ENCODE measurements at places on chromosomes 1 and 21.

DNA sequence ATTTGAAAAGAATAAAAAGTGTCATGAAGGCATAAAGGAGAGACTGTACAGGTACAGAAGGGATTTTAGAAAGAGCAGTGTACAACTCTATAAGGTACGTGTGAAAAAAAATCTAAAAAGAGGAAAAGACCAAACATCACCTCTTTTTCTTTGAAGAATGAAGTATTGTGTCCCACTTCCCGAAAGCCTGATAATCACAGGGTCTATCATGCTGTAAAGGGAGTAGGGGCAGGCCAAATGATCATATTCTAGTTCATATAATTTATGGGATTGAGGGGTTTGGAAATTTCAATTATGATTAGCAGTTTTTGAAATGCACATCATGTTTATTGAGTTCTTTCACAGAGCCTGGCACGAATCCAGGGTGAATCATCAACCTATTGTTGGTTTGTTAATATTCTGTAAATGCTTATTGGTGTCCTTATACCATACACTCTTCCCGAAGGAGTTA is 910 bp upstream of the RERE start:
- DNase-seq, result no peak

DNA sequence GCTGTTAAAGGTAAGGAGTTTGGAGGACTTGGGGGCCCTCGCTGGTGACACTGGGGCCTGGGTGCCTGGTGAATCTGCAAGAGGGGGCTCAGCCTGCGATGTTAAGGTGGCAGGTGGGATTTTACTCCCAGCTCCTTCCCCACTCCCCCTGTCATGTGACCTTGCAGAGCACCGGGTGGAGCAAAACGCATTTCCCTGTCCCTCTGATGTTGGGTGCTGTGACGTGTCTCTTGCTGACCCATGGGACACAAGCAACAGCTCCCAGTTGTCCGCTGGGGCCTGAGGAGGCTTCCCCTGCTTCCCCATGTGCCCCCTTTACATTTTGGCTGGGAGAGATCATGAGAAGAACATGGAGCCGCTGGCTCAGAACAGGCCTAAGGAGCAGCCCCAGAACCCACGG is 319.0 kb downstream of the MATN1 start:
- DNase-seq, result no peak

- no peak for DNase-seq
Observed at GRCh38 chr21:40575976-40576375, 271.0 kb downstream of the DSCAM start.

GRCh38 chr21:15967661-15968060 is 237.9 kb downstream of the USP25 start:
- DNase-seq, result no peak

GRCh38 chr21:36437745-36438128 is 42.2 kb downstream of the CLDN14 start:
- DNase-seq, result no peak

DNA sequence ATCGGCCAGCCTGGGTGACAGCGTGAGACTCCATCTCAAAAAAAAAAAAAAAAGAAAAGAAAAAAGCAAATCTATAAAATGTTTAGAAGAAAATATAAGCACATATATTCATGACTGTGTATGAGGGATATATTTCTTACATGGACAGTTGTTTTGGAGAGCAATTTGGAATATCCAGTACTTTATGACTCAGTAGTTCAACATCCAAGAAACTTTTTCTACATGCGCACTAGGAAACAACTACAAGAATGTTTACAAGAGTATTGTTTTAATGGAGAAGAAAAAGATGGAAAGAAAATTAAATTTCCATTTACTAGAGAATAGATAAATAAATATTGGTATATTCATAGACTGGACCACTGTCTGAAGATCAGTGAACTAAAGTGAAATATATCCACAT is 77.5 kb downstream of the MAST2 start:
- no peak for DNase-seq

DNA sequence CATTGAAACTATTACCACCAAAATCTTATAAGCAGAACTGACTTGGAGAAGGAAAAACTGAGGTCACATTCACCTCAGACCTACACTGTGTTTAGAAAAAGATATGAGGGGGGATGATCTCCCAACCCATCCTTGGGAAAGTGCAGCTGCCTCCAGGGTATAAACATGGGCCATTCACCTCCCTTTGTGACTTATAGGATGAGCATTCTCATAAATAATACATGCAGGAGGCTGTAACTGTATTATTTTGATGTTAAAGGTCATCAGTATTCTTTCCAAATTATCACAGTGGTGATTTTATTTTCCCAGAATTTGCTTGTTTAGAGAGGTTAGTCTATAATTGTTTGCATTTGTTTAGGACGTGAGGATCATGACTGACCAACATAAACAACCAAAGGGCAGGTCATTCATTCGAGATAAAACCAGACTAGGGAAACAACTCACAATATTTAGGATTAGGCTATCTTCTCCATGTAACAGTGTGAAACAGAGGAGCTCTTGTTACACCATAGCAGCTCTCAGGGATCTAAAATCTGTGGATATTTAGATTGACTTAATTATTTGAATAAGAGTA is 109.2 kb upstream of the NR5A2 start:
- DNase-seq, result no peak

DNA sequence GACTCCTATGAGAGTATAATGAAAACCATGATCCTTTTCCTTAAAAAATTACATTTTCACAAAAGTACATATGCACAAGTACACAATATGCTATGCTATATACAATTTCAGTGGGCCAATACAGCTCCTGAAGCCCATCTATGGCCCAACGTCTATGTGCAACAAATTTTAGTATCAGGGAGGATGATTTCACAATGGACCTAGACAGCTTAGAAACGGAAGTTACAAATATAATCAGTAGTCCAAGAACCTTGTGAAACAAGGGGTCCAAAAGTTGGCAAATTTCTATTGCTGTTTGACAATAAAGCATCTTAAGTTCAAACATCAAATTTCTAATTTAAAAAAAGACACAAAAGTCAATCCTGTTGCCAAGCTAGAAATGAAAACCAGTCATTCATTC is 87.0 kb downstream of the DPYD start:
- DNase-seq, result no peak

- DNase-seq, result no peak
Observed at GRCh38 chr1:225650179-225650578, 2.7 kb downstream of the ENAH start.

- DNase-seq, result no peak
Observed at GRCh38 chr21:46551636-46552241, 53.1 kb downstream of the S100B start.

GRCh38 chr1:232279909-232280400 is 350.0 kb downstream of the SIPA1L2 start:
- no peak for DNase-seq

GRCh38 chr1:183191833-183192232 is 5.8 kb downstream of the LAMC2 start:
- no peak for DNase-seq
